ENCODE measurements at places on chromosomes 2 and 18. TPM values are rescaled to one million over a fixed set of nuclear protein-coding genes. Genes with fewer than 3 reads are reported as not detected.

DNA sequence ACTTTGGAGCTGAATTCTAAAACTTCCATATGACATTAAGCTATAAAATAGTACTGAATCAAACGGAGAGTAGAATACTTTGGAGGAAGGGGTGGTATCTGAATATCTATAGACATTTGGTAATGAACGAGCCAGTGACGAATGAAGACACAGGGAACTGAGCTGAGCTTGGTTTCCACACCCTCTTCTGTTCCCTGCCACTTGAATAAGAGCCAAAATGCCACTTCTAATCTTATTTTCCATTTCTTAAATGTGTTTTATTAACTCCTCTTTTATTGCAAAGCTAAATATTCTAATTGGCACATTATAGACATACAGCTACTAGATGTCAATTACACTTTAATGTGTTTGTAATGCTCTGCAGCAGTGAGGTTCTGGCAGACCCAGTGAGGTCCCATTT, 76.1 kb downstream of the AFF3 start:
- H3K27ac ChIP-seq, result no peak overlapping the region
- H3K4me1 ChIP-seq, result peaks cover 11% of the 10 kb centered on the region
- DNase-seq, result no peak
- H3K4me3 ChIP-seq, result no peak overlapping the region

The ALPI gene
- total RNA-seq, result not detected

DNA sequence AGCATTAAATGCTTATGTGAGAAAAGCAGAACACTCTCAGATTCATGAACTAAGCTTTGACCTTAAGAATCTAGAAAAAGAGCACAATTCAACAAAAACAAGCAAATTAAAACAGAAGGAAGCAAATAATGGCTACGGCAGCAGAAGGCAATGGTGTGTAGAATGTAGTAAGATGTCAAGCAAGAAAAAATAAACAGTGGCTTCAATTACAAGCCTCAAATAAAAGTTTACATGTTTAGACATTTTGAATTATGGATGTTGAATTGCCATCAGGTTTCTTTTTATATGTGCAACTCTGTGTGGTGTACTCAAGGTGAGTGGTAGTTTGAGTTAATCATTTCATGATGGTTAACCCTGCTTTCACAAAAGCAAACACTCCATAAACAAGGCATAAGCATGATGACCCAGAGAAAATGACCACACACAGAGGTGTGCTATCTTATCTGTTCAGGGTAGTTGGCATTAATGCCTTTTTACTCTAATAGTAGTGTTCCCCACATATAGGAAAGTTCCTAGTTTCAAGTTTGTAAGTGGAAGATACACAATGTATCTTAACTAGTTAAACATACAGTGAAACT, 207.1 kb downstream of the FIGN start:
- no peak overlapping the region for H3K4me3 ChIP-seq
- H3K27me3 ChIP-seq, result no peaks in the 10 kb centered on the region
- no peak overlapping the region for H3K27ac ChIP-seq
- no peak for DNase-seq
- no peaks in the 10 kb centered on the region for H3K4me1 ChIP-seq

DNA sequence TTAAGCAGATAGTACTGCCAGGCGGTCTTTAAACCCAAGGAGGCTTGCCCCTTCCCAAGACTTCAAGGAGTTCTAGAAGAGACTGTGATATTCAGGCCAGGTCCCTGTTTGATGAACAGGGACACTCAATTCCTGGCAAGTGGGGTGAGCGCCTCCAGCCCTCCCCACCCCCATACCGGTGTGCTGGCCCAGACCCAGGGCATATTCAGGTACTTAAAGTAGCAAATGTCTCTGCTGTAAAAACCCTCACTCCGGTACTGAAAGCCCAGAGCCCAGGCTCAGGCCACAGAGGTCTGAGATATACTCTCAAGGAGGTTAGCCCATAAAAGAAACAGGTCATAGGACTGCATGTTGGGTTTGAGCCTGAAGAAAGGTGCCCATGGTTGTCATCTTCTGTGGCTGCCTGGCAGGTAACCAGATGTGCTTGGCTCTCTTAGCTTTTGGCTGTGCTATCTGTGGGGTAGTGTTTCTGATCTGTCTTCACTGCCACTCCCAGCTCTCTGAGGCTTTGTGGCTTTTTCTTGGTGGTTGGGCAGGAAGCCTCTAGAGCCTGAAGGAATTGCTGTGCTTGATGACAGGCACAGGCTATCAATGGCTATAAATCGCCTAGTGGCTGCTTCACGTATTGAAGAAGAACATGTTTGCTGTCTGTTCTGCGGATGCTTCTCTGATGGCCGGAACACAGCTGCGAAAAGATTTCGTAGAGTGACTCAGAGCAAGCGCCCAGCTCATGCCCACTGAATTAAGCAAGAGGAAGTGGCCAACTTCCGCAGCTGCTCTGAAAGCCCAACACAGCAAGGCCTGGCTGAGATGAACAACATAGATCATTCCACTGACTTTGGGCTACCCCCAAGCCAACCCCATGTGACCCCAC, 63.3 kb upstream of the ALPP start:
- peak; percentile 89 for DNase-seq
- H3K4me1 ChIP-seq, result peaks cover 30% of the 10 kb centered on the region

DNA sequence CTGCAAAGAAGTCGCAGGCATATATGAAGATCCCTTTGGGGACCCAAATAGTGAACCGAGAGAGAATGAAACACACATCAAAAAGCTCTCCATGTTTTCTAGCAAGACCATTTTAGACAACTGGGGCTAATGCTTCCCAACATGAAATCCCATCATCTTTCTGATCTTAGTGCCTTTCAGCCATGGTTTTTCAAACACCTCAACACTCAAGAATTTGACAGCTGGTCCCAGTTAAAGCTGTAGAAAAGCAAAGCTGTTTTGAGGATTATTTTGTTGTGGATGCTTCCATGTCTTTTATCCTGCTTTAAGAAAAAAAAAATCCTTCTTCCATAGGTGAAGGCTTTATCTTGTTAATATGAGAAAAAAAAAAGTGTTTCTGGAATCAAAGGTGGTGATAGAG, 259.1 kb downstream of the STK39 start:
- no peaks in the 10 kb centered on the region for H3K27me3 ChIP-seq
- no peaks in the 10 kb centered on the region for H3K36me3 ChIP-seq
- H3K4me3 ChIP-seq, result no peak overlapping the region
- no peak overlapping the region for H3K27ac ChIP-seq
- DNase-seq, result no peak

- no peak for DNase-seq
- H3K27ac ChIP-seq, result no peak overlapping the region
- H3K36me3 ChIP-seq, result no peaks in the 10 kb centered on the region
- no peaks in the 10 kb centered on the region for H3K4me1 ChIP-seq
Measured at GRCh38 chr2:36650031-36650829, 46.3 kb upstream of the VIT start.

The DNER gene
- 11.3 TPM for total RNA-seq

- H3K27me3 ChIP-seq, result no peaks in the 10 kb centered on the region
- no peaks in the 10 kb centered on the region for H3K36me3 ChIP-seq
- no peak overlapping the region for H3K4me3 ChIP-seq
- no peaks in the 10 kb centered on the region for H3K4me1 ChIP-seq
Measured at GRCh38 chr2:113291191-113291590, 12.5 kb upstream of the PAX8 start.

DNA sequence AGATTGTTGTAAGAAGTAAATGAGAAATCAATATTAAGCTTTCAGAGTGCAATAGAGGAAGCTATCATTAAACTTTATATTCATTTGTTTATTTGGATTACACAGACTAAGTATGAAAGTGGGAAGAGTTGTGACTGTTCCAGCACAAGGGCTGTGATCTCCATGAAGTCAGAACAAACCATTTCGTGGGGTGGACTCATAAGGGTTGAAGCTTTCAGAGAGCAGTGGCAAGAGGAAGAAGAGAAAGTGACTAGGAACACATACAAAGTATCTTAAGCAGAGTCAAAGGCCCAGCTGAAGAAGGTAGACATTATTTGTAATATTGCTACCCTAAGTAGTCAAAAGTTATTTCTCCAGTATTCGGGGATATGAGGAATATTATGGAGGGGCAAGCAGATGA, 117.0 kb downstream of the ARHGAP15 start:
- DNase-seq, result no peak
- no peak overlapping the region for H3K27ac ChIP-seq
- no peaks in the 10 kb centered on the region for H3K27me3 ChIP-seq
- no peak overlapping the region for H3K4me3 ChIP-seq

GRCh38 chr2:7672027-7672684, 754.9 kb downstream of the RNF144A start:
- no peaks in the 10 kb centered on the region for H3K27me3 ChIP-seq
- H3K36me3 ChIP-seq, result no peaks in the 10 kb centered on the region
- no peaks in the 10 kb centered on the region for H3K4me1 ChIP-seq
- H3K4me3 ChIP-seq, result no peak overlapping the region
- H3K27ac ChIP-seq, result no peak overlapping the region

The GAREM1 gene
- 15.7 TPM for total RNA-seq

The CNRIP1 gene
- total RNA-seq, result 43.2 TPM

The UBE2E3 gene
- total RNA-seq, result 59.9 TPM

DNA sequence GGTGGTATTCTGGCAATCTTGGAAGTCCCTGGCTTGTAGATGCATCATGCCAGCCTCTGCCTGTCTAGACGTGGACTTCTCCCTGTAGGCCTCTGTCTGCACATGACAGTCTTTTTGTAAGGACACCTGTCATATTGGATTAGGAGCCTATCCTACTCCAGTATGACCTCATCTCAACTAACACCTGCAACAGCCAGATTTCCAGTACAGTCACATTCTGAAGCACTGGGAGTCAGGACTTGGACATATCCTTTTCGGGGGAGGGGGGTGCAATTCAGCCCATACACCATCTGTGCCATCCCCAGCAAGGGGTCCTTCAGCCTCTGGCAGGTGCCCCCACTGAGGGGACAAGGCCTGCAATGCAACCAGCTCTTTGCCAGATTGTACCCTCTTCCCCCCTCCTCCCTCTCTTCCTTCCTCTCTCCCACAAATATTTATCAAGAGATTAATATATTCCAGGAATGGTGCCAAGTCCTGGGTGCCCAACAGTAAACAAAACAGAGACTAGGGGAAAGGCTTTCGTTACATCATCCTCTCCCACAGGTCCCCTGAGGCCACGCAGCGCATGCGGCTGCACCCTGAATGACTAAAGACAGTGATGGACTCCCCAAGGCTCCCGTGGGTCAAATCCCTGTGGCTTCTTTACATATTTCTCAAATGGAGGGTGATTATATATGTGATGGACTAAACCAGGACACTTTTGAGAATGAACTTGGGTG, 20.5 kb upstream of the MYCN start:
- H3K4me3 ChIP-seq, result no peak overlapping the region
- no peak overlapping the region for H3K27ac ChIP-seq
- H3K27me3 ChIP-seq, result no peaks in the 10 kb centered on the region
- peak; percentile 42 for DNase-seq
- H3K4me1 ChIP-seq, result no peaks in the 10 kb centered on the region
- H3K36me3 ChIP-seq, result no peaks in the 10 kb centered on the region

The BOK gene
- 35.1 TPM for total RNA-seq

GRCh38 chr18:59660786-59661743, 36.2 kb downstream of the CCBE1 start:
- H3K27ac ChIP-seq, result no peak overlapping the region
- no peaks in the 10 kb centered on the region for H3K27me3 ChIP-seq
- no peaks in the 10 kb centered on the region for H3K36me3 ChIP-seq
- DNase-seq, result no peak

- no peak overlapping the region for H3K4me3 ChIP-seq
- no peaks in the 10 kb centered on the region for H3K27me3 ChIP-seq
- no peaks in the 10 kb centered on the region for H3K36me3 ChIP-seq
Measured at GRCh38 chr18:50744253-50744652, 75.6 kb downstream of the MRO start.

DNA sequence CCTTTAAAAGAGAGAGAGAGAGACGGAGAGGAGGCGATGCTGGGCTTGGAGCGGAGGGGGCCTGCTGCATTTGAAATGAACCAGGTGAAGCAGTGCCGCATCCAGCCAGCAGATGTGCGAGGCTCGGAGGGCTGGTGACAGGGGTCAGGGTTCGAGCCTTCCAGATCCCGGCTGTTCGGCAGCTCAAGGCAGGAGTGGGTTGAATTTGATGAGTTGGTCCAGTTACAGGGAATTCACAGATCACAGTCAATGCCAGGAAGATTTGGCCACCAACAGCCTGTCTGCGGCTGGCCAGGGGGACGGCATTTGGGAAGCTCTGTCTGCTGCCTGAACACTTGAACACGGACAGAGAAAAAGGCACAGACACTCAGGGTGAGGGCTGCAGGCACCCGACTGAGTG, 48.6 kb downstream of the PTGR3 start:
- DNase-seq, result no peak
- no peaks in the 10 kb centered on the region for H3K27me3 ChIP-seq
- no peaks in the 10 kb centered on the region for H3K4me1 ChIP-seq
- no peaks in the 10 kb centered on the region for H3K36me3 ChIP-seq

DNA sequence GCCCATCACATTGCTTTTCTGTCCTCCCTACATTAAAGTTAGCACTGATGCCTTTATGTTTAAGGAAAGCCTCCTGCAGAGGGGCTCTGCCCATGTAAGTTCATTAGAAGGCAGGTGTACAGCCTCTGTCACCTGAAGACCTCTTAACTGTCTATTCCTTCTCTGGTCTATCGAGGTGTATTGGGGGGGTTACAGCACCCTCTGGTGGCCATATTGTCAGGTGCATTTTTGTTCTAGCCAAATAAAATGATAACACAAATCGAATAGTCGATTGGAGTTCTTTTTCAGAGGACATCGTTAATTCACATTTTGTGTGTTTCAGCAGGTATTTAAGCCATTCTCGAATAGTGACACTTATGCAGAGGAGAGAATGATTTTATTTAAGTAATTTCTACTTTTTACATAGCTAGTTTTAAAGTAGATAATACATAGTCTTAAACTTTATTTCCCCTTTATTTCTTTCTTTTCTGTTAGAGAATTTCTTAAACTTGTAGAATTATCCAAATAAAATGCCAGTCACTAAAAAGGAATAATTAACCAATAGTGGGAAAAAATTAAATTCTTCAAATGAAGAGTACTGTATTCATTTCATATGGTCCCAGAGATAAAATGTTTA, 136.8 kb downstream of the NEDD4L start:
- no peaks in the 10 kb centered on the region for H3K27me3 ChIP-seq
- H3K4me1 ChIP-seq, result peaks cover 16% of the 10 kb centered on the region

DNA sequence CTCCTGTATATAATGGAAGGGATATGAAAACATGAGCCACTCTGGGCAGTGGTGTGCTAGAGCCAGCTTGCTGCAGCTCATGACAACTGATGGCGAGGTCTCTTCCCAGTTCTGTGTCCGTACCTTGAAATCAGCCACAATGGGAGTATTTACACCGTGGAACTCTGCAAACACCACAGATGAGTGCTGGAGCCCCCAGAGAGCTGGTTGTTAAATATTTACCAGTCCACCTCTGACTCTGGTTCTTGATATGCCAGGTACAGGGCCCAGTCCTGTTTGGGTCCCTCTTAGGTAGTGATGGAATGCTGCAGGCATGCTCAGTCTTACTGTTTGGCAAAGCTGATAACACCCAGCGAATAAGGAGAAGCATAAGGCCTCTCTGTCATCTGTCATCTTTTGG, 116.1 kb upstream of the GLI2 start:
- no peaks in the 10 kb centered on the region for H3K36me3 ChIP-seq
- no peak for DNase-seq
- no peaks in the 10 kb centered on the region for H3K27me3 ChIP-seq

- no peaks in the 10 kb centered on the region for H3K27me3 ChIP-seq
- H3K4me3 ChIP-seq, result no peak overlapping the region
- DNase-seq, result peak; percentile 75
- H3K4me1 ChIP-seq, result peaks cover 12% of the 10 kb centered on the region
Measured at GRCh38 chr2:20414806-20415205, 32.1 kb upstream of the RHOB start.

- DNase-seq, result no peak
- H3K36me3 ChIP-seq, result no peaks in the 10 kb centered on the region
- H3K27ac ChIP-seq, result no peak overlapping the region
- no peaks in the 10 kb centered on the region for H3K4me1 ChIP-seq
Measured at GRCh38 chr2:189633392-189633811, 27.9 kb upstream of the ASNSD1 start.
